Stimulated activated CD4-positive, alpha-beta T cell treated with anti-CD3 and anti-CD28 coated beads, Interleukin-2, amount 100 ng/mL, for 48 hours (primary cell): ENCODE measurements at places on chromosomes 5 and 9.

DNA sequence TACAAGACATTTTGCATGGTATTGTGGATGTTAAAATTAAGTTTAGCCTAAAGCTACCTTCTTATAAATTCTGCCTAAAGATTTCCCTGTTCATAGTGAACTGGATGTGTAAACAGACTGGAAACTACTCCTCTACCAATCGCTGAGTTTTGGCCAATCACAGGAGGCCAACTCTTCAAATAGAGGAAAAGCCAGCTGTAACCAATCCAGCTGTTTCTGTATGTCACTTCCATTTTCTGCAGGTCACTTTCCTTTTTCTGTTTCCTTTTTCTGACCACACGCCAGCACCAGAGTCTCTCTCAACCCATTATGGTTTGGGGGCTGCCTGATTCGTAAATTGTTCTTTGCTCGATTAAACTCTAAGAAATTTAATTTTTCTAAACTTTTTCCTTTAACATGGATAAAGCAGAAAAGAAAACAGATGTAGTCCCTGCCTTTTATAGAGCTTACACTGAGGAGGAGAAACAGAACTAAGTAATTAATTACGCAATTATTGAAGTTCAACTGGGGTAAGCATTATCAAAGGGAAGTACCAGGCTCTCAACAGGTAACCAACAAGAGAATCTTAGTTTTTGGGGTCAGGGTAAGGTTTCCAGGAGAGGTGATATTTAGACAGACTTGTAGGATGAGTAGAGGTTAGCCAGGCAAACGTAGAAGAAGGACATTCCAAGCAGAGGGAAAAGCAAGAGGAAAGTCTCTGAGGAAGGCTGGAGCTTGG is 27.7 kb downstream of the RANBP3L start:
- no peak for DNase-seq

DNA sequence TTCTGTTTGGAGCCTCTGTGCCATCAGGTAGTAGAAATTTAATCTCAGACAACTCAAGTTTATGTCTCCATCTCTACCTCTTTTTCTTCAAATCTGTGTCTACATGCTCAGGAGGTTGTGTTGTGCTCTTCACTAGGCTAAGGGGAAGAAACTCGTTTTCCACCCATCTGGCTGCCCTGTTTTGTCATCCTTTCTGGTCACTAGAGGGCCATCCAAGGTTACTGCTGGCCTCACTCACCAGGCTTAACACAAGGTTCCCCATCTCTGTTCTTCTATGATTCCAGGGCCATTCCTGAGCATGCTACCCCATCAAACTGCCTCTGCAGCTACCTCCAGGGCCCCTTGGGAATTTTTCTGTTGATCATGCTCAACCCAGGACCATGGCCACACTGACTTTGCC is 213.3 kb upstream of the FBXL7 start:
- DNase-seq, result no peak

- DNase-seq, result peak; percentile 23
These were observed 30.0 kb upstream of the SUSD3 start for GRCh38 chr9:93028448-93029006.

DNA sequence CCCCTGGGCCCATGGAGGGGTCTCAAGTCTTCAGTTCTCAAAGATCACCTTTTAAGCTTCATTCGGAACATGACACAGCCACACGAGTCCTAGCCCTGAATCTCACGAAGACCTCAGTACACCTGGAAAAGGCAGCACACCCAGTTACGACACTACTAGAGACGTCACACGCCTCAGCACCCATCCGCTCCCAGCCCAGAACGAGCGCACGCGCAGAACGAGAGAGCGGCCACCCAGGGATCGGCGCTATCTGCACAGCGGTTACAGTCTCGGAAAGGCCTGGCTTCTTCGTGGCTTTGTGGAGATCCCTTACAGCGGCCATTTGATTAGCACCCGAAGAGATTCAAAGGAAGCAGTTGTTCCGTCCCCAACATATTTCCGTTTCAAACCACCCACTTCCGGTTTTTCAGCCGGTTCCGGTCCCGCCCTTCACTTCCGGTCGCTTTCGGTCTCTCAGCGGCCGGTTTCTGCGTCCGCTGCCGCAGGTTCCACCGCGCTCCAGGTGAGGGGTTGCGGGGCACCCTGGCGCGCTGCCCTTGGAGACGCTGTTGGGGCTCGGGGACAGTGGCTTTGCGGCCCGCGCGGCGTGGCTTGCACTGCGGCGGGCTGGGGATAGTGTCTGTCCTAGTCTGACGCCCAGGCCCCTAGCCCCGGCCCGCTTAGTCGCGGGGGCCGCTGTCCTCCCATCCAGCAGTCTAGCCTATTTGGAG is at the start of gene UBLCP1:
Gene UBLCP1, plus strand, starts transcription at position 432 of the 710 bp plus-strand sequence. CDS start 5,626 bp downstream, outside the sequence.
- DNase-seq, result peak; percentile 74

DNA sequence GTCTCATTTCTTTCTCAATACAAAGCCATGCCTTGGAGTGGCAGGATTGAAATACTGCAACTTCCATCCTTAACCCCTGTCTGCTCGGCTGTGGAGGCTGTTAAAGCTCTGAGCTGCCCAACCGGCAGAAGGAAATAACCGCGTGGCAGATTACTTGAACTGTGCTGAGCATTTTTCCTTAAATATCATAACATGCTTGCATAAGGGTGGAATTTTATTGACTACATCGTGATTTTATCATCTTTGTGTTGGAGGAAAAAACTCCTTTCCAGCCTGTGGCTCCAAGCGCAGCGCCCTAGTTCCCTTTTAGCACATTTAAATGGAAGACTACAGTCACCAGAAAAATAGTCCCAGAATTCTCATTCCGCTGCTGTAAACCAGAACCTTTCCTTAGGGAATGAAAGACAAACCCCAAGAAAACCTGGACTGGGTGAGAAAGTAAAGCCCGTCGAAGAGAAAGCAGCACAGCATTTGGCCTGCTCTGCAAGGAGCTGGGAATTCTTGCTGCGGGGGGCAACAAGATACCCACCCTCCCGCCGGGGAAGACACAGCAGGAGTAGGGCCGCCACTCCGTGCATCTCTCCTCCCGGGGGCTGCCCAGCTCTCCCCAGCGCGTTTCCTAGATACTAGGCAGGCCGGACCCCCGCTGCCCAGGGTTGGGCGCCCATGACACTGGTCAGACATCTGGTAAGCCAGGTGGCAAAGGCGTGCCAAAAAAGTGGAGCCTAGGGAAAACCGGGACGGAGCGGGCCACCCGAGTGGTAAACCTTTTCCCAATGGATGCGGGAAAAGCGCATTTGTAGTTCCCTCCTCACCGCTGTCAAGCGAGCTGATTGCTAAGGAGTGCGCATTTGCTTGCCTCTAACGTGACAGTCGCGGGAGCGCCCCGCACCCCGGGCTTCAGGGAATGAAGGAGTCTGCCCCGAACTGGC is 1.3 kb downstream of the SHC3 start:
- DNase-seq, result no peak

GRCh38 chr9:113205861-113206260 is 15.2 kb downstream of the FKBP15 start:
- no peak for DNase-seq

GRCh38 chr9:121782514-121783110 is 131.2 kb downstream of the DAB2IP start:
- DNase-seq, result no peak

GRCh38 chr5:145945620-145946111 is 9.3 kb downstream of the SH3RF2 start:
- no peak for DNase-seq

DNA sequence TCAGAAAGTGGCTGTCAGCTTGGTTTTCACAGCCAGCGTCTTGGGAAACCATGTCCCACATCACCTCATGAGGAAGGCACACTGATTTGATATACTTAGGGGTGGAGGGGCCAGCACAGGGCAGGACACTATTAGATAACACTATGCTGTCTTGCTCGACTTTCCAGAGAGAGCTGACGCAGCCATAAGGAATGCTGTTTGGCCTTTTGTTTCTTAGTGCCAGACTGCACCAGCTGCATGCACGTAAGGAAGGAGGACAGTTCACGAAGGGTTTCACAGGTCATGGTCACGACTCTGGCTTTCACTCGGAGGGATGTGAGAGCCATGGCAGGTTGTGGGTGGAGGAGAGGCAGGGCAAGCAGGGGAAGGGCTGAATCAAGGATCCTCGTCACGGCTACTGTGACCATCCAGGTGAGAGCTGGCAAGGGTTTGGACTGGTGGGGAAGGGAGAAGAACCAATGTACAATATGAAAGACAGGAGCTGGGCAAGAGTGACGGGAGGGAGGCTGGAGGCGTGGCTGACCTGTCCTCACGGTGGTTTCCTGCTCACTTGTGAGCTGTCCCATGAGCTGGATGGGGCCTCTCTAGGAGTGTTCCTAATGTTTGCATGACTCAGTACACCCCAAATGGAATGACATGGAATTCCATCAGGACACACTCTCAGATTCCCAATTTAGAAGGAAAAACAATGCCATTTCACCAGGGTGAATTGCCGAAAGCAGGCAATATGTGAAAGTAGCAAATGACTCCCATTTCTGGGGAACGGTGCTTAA is 61.7 kb downstream of the OTULIN start:
- DNase-seq, result no peak

DNA sequence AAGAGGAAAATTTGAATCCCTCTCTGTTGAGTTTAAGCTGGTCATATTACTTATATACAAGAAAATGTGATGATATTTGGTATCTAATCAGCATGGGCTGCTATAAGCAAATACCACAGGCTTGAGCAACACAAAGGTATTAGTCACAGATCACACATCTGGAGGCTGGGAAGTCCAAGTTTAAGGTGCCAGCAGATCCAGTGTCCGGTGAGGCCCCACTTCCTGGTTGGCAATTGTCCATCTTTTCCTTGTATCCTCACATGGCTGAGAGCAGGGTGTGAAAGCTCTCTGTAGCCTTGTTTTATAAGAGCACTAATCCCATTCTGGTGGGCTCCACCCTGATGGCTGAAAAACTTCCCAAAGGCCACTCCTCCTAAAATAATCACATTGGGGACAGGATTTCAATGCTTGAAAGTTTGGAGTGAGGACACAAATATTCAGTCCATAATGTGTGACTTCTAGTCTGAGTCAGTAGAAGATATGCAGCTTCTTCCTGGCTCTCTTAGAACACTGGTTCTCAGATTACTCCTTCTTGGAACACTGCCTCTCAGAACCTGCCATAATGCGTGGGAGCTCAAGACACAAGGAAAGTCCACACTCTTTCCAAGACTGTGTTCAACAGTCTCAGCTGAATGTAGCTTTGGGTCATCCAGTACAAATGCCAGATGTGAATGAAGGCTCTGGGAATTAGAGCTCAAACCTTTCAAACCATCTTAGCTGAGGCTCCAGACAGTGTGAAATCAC is 124.1 kb downstream of the PRDM9 start:
- no peak for DNase-seq

DNA sequence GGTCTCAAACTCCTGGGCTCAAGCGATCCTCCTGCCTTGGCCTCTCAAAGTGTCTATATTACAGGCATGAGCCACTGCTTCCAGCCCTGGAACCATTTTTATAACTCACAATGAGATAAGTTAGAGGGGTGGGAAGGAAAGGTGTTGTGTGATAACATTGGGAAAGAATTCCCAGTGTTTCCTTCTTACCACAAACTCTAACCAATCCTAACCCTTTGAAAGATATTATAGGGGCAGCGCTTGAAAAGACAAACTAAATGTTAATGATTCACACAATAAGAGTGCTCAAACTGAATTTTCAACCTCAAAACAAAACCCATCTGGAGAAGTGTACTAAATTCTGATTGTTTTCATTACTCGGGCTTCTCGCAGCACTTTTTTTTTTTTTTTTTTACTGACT is 109.7 kb downstream of the TSSK1B start:
- no peak for DNase-seq

- no peak for DNase-seq
These were observed 69.8 kb downstream of the MAPKAP1 start for GRCh38 chr9:125637241-125637640.

- no peak for DNase-seq
These were observed 1.3 kb upstream of the SUSD3 start for GRCh38 chr9:93057042-93057702.

GRCh38 chr5:136275601-136276000 is 82.6 kb upstream of the SMIM32 start:
- no peak for DNase-seq

DNA sequence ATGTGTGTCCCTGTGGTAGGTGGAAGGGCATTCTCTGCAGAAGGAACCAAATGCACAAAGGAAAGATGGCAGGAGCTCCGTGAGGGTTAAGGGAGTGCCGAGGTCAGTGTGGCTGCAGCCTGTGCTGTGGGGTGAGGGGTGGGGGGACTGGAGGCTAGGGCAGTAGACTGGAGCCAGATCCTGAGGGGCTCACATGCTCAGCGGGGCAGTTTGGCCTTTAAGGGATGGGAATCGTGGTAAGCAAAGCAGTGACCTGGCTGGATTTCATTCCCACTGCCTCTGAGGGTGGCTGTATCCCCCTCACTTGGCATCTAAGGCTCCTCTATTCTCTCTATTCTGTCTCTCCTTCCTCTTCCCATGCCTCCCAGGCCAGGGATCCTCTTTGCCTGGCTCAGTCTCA is 15.6 kb downstream of the PITX1 start:
- no peak for DNase-seq

GRCh38 chr5:56908942-56909293 is 478 bp upstream of the SETD9 start:
- no peak for DNase-seq

DNA sequence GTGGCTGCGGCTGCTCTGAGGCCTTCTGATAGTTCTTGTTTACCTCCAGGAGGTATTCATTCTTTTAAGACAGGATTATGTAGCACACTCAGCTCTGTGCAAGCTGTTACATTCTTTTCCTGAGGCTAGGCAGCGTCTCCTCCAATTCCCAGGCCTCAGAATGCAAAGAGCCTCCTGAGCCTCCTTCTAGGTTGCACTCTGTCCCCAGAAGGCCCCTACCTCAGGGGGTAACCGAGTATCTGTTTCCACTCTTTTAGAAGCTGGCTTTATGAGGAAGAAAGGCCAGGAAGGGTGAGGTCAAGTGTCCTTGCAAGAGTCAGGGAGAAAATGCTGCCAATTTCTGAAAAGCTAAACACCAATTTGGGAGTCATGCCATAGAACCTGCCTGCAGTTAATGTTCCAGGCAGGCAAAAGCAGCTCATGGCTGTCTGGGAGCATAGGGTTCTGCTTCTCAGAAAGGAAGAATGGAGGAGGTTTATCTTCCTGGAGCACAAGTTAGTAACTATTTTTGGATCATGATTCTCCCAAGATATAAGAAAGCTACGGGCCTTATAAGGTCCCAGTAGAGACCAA is 178.9 kb downstream of the SEMA6A start:
- no peak for DNase-seq

- DNase-seq, result peak; percentile 21
These were observed 126.7 kb downstream of the PPP2R2B start for GRCh38 chr5:146751781-146752401.

- no peak for DNase-seq
These were observed 88.8 kb downstream of the PHF2 start for GRCh38 chr9:93665128-93665636.

DNA sequence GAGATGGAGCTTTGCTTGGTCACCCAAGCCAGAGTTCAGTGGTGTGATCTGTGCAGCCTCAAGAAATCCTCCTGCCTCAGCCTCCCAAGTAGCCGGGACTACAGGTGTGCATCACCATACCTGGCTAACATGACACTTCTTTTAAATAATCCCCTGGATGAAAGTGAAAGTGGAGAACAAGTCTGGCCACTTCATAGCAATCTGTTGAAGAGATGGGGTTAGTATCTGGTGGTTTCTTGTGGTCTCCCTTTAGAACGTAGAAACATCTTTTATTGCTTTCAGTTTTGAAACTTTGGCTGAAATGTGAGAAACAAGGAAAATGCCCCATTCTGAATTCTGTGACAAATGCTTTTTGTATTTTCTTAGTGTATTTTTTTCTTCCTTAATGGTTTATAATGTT is 452.5 kb upstream of the RIOK2 start:
- DNase-seq, result no peak

GRCh38 chr5:93677359-93677891 is 64.0 kb downstream of the POU5F2 start:
- DNase-seq, result no peak

- DNase-seq, result no peak
These were observed 583.6 kb downstream of the TMEM38B start for GRCh38 chr9:106277966-106278365.
